ENCODE measurements at places on chromosomes 4 and X.

DNA sequence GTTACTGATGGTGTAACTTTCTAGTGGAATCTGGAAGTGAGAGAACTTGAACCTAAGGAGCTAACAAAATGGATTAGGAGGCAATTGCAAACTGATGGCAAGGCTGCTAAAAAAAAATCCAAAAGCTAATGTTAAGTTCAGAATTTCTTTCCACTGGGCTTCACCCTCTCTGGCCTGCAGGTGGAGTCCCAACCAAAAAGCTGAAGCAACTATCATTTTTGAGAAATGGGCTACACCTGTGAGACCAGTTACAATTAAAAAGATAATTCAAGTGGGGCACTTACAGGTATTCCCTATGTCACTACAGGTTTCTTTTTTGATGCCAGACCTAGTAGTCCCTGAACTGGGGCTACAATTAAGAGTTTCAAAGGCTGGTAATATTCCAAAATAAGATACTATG lies 142.1 kb upstream of the FTHL17 start:
- peak; percentile 25 for DNase-seq

DNA sequence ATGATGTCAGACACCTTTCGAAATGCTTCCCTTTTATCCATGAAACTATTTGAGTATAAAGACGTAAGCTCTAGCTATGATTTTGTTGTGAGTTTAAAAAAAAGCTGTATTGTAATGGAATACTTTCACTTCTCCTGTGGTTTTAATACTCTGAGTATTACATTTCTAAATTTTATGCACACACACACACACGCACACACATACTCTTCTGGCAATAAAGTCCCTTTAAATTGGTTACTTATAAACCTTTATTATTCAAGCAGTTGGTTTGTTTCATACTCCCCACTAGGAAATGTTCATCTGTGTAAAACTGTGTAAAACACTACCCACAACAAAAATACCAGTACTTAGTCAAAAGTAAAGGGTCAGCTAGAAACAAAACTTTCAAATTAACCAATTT lies 18.2 kb downstream of the VAMP7 start:
- DNase-seq: no peak

DNA sequence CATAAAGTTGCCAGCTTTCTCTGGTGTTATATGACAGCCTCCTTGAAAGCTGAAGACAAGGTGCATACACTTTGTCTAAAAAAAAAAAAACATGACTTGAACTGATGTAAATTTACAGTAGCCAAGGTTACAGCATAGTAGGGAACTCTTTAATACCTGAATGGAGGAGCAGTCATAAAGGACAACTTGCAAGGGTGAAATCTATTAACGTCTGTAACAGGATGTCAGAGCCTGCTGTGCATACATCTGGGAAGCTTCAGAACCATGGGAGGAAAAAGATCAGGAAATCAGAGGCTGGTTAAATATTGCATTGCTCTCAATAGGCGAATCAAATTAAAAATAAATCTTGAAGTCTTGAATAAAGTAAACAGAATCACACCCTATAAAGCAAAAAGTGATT lies 484.0 kb upstream of the CTSO start:
- DNase-seq: no peak

DNA sequence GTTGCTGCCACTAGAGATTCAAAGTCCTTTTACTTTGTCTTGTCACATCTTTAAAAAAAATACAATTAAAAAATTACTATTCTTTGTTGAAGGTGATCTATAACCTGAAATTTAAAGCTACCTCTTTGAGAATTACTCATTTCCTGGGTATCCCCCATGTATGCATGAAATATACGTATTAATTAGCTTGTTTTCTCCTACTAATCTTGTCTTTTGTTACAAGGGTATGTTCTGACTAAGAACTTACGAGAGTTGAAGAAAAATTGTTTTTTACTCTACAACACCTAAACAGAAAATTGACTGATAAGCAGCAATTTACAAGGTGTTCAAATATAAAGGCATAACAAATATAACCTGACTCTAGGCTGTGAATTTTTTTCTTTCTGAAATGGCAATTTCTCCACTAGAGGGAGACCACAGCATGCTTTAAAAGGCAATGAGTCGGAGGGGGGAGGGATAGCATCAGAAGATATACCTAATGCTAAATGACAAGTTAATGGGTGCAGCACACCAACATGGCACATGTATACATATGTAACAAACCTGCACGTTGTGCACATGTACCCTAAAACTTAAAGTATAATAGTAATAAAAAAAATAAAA lies 249.6 kb downstream of the OPHN1 start:
- DNase-seq: peak; percentile 28

- DNase-seq: no peak
These were observed 124.4 kb downstream of the VEGFC start for GRCh38 chr4:176668324-176668723.

DNA sequence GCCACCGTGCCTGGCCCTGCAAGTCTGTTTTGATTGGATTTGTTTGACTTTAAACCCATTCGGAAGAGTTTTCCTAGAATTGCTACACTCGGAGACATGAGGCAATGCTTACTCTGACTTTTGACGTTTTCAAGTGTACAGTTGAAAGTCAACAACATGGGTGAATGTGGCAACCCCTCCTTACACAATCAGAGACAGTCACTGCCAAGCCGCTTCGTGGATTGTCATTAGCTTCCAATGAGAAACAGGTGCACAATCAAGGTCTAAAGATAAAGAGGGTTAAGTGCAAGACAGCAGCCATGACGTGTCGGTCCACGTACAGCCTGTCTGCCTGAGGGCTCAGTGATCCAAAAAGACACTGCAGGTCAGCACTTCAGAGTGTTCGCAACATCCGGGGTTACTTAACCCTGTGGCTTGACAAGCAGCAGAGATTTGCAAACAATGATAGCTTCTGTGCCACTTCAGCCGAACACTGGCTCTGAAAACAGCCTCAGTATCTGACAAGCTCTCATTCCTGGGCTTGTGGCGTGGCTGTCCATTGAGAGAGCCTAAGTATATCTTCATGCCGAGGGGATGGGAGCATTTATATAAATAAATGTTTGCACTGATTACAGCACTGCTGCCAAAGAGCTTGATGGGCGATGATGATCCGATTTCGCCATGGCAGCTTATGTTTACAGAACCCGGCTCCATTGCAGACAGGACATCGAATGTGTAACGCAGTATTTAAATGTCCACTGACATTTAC lies 180.0 kb downstream of the DHRSX start:
- no peak for DNase-seq

- DNase-seq: no peak
These were observed 1.9 kb downstream of the GASK1B start for GRCh38 chr4:158170691-158171561.

DNA sequence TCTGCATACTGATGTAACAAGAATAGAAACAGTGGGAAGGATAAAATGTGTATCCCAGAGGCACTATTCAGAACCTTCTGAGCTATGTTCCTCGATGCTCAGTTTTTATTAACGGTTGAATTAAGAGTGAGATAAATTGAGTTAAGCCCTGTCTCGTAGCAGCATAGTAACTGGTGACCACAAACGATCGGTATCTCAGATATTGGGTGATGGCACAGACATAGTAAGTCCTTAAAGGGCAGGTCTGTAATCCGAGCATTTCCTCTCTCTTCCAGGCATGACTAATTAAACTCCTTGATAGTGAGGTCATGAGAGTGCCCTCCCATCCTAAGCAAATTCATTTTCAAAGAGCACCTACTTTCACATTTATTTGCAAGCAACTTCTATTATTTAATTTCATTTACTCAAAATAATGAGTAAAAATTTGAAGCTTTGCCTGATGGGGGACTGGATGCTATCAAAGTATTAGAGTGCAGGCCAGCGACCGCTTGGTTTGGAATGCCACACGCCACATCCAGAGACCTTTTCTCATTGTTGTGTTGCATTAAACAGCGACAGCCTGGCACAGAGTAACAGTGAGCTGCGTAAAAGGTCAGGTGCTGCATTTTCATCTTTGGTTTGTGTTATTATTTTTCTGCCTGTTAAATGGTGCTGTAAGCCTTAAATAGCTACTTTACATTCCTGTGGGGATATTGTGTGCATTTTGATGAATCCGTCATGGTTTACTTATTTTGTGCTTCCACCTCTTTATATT lies 101.9 kb downstream of the PCDH7 start:
- peak; percentile 13 for DNase-seq

DNA sequence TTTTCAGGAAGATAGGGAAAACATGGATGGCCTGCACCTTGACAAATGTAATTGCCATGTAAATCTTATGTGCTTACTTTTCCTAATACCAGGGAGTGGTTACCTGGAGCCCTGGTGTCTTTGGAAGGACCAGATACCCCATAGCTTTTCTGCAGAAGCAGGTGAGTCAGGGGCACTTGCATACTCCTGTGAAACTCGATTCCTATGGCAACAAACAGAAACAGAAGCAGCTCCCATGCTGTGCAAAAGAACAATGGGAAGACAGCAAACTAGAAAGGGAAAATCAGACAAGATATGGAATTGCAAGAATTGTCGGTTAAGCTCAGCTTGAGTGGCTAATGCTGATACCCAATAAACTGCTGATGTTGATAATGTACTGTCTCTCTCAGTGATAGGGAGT lies 117.4 kb upstream of the AFF2 start:
- DNase-seq: no peak

DNA sequence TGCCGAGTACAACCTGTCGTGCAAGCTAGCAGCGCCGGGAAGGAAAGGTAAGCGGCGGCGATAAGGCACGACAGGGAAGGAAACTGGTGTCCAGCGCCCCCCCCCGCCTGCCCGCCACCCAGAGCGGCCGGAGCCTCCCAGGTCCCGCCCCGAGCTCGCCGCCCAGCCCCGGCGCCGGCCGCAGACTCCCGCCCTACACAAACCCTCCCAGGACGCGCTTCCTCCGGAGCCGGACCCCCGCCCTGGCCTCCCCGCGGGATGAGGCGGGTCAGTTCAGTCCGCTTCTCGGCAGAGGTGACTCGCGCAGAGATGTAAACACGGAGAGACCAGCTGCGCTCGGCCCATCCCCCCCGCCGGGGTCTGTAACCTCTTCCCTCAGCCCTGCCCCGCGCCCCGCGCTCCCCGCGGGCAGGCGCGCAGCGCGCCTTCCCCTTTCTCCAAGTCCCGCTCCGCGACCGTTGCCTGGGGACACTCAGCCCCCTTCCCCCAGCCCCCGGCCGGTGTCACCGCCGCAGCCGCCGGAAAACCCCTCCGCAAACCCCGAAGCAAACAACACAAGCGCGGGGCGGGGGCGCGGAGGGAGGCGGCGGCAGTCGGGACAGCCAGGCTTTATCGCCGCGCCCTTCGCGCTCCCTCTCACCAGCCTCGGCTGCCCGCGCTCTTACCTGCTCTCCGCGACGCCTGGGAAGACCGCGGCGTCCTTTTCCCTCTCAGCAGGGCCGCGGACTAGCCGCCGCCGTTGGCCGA lies 543 bp downstream of the ELF2 start:
- peak; percentile 56 for DNase-seq

DNA sequence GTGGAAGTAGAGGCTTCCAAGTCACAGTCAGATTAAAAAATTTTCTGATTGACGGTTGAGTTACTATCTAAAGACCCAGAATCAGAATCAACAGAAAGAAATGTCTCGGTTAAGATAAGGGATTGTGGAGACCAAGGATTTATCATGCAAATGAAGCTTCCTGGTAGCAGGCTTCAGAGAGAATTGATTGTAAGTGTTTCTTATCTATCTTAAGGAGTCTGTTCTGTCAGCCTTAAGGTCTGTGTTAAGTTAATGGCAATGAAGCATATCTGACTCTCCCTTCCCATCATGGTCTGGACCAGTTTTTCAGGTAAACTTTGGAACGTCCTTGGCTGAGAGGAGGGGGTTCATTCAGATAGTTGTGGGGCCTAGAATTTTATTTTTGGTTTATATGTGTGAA lies 780.2 kb downstream of the FAM133A start:
- no peak for DNase-seq

GRCh38 chrX:24347881-24348280 lies 12.6 kb upstream of the SUPT20HL1 start:
- DNase-seq: peak; percentile 12

DNA sequence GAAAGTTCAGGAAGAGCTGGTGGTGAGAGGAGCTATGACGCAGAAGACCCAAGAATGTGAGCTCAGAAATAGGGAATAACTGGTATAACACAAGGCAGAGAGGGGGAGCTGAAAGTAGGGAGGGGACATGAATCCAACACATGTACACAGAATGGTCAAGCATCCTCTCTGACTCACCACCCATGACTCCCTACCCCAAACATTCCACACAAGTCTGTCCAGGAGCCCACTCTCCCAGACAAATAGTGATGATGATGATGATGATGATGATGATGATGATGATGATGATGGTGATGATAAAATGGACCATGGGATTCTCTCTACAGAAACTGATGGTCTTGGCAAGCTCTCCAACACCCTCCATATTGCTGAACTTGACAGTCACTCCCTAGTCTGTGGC lies 46.4 kb downstream of the NAT8L start:
- no peak for DNase-seq

- DNase-seq: no peak
These were observed 62.3 kb downstream of the FAM193A start for GRCh38 chr4:2598511-2599303.

DNA sequence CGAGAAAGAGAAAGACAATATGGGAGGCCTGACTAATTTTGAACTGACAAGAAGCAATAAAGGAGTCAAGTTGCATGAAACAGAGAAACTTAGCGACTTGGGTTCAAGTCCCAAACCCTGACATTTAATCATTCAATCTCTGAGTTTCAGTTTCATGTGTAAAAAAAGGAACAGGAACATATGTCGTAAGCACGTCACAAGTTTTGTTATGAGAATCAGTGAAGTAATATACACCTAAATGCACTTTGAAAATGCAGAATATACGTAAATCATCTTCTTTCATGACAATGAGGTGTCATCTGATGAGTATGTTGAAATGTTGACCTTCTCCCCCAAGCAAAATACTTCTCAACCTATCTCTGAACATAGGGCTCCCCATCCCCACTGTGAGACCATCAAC lies 10.4 kb downstream of the ACOT9 start:
- DNase-seq: no peak

DNA sequence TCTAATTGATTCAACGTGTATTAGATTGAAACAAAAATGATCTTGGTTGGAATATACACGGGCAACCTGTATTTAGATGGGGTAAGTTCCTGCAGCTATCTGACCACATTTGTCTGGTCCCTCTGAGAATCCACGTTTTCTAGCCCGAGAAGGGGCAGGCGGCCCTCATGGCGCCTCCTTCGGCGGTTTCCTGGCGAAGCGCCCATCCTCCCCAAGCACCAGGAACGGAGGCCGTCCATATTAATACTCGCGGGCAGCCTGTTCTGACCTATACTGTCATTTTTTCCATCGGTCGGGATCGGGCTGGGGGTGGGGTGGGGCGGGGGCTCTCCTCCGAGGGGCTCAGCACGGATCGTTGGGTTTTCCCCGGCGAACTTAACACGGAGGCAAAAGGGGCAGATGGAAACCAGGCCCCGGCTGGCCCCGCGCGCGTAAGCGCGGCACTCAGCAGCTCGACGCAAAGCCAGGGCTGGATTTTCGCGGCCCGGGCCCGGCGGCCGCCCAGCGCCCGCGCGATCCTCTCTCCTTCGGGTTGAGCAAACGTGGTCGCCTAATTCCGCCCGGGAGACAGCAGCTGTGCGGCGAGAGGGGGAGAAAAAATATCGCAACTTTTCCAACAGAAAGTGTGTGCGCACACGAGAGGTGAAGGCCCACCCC lies 77.2 kb upstream of the BCOR start:
- no peak for DNase-seq

- DNase-seq: no peak
These were observed 80.0 kb upstream of the NALF2 start for GRCh38 chrX:69424161-69424560.

- DNase-seq: no peak
These were observed 173.0 kb upstream of the CASK start for GRCh38 chrX:42096265-42096920.
